Hypothalamus (tissue), 51 donors: ENCODE measurements at places on chromosomes 2 and 18.
A peak's percentile ranks its signal among the peaks of the same experiment; 100 is the strongest.

DNA sequence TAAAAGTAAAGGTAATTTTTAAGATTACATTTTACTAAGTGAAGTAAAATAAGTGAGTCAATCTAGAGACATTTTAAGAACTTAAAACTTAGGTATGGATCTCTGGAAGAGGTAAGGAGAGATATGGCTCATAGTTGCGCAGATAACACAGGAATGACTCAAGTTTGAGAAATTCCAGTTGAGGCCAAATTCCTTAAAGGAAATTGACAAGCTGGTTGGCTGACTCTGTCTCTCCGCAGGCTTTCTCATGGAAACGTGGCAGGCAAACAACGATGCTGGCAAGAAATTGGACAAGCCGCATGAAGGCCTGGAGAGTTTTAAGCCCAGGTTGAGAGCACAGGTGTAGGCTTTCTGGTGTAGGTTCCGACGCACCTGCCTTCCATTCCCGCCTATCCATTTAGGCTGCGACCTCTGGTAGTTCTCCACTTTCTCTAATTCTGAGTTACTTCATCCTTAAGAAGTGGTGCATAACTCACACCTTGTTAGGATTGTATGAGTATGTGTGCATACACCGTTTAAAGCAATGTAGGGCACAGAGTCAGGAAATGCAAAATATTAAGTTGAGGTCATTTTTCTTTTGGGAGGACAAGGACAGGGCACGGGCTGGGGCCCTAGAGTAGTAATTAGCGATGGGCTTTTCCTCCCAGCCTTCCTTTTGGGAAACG lies 589 bp upstream of the DAW1 start:
- DNase-seq = no peak

- DNase-seq = no peak
Observed at GRCh38 chr2:70974592-70974991, 3.8 kb upstream of the ANKRD53 start.

DNA sequence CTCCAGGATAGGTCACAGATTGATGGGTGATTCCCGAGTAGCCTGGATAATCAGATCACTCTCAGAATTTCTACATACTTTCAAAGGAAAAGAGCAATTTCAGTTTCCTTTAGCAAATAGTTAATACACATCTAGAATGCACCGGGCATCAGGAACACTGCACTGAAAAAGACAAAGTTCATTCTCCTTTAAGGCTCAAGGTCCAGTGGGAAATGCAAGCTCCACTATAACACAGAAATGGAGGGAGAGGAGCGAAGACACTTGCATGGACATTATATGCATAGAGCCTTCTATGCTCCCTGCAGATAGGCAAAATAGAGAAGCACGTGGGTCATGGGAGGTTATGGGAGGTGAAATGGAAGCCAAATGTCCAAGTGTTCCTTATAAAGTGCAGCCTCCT lies 49.1 kb downstream of the SLC9A4 start:
- no peak for DNase-seq

- peak; percentile 3 for DNase-seq
Observed at GRCh38 chr18:25350489-25351251, 1.3 kb downstream of the ZNF521 start.
